ENCODE measurements at places on chromosomes 2 and 18.
A peak's percentile ranks its signal among the peaks of the same experiment; 100 is the strongest.

- DNase-seq: no peak
Measured at GRCh38 chr2:130371723-130372054, 15.8 kb downstream of the PTPN18 start.

- no peak for DNase-seq
Measured at GRCh38 chr2:230205034-230205433, 14.8 kb downstream of the SP110 start.

DNA sequence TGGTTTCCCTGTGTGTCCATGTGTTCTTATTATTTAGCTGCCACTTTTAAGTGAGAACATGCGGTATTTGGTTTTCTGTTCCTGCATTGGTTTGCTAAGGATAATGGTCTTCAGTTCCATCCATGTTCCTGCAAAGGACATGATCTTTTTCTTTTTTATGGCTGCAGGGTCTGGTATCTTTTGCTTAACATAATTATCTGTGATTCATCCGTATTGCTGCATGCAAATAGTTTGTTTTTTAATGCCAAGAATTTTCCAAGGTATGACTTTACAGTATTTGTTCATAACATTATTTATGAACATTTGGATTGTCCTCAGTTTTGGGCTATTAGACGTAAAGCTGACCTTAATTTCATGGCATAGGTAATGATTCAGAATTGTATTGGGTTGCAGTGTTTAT is 17.8 kb downstream of the GIGYF2 start:
- DNase-seq: no peak

- DNase-seq: peak; percentile 59
Measured at GRCh38 chr2:64606479-64607363, 47.0 kb downstream of the SERTAD2 start.

DNA sequence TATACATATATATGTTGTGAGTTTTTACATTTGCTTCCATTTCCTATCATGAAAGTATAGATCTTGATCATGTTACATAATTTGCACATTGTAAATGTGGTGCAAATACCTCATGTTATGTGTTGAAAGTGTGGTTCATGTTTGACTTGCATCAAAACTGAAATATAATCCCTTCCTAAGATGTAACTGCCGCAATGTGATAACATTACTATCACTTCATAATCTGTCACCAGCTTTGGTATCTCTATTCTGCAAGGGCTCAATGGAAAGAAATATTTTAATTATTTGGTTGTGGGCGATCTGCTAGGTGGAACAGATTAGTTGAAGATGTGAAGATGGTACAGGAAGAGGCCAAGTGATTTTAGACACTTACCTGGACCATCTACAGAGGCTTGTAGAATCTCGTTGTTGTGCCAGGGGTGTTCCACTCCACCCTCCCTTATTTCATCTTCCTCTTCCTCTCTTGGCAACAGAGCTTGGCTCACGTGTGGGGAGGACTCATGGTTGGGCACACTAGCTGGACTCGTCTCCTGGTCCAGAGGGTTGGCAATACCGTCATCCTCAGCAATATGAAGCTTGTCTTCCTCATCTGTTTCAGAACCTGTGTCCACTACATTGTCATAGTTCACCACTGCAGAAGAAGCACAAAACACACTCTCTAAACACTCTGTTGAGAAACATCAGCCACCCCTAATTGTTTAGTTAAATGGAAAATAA is 90.4 kb downstream of the ZEB2 start:
- DNase-seq: no peak

- DNase-seq: no peak
Measured at GRCh38 chr2:156619021-156619539, 182.9 kb downstream of the GPD2 start.

DNA sequence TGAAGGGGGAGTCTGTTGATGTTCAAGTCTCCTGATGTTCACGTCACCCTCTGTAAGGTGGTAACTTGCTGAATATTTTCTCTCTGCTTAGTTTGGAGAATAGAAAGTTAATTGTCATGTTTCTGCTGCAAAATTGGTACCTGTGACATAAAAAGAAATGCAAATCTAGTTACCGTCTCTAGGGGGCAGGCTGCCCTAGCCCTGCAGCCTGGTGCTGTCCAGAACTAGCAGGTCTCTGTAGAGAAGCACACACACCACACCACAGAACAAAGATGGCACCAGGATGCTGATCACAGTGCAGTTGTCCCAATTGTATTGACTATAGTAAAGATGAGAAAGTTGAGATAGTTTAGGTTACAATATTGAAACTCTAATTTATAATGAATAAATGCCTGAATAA is 47.0 kb downstream of the SLC9A4 start:
- no peak for DNase-seq
